ENCODE measurements at places on chromosomes 16 and 17.
A peak's percentile ranks its signal among the peaks of the same experiment; 100 is the strongest.

- no peak for DNase-seq
These were observed 2.9 kb downstream of the SHISA9 start for GRCh38 chr16:12904329-12904671.

GRCh38 chr17:8979715-8980114 is 14.2 kb upstream of the PIK3R5 start:
- DNase-seq = no peak

DNA sequence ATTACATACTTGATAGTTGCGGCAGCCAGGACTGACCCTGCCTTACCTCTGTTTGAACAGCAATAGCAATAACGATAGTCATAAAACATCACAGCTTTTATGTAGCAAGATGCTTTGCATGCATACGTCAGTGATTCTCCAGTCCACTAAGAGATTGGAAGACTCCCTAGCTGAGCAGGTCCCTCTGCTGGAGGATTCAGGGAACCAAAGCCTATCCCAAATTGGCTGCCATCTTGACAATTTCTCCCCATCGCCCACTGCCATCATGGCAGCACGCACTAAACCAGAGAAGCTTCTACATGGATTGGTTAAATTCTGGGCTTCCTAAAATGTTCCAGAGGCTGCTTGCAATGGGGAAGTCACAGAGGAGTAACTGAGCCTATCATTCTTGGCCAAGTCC is 360.6 kb upstream of the XYLT1 start:
- no peak for DNase-seq

DNA sequence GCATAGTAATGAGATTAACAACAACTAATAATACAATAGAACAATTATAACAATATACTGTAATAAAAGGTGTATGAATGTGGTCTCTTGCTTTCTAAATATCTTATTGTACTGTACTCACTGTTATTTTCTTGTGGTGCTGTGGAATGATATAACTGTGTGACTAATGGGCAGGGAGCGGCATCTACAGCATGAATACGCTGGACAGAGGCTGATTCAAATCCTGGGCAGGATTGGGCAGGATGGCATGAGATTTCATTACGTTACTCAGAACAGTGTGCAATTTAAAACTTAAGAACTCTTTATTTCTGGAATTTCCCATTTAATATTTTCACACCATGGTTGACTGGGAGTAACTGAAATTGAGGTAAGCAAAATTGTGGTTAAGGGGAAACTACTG is 1239.8 kb upstream of the GOT2 start:
- no peak for DNase-seq

DNA sequence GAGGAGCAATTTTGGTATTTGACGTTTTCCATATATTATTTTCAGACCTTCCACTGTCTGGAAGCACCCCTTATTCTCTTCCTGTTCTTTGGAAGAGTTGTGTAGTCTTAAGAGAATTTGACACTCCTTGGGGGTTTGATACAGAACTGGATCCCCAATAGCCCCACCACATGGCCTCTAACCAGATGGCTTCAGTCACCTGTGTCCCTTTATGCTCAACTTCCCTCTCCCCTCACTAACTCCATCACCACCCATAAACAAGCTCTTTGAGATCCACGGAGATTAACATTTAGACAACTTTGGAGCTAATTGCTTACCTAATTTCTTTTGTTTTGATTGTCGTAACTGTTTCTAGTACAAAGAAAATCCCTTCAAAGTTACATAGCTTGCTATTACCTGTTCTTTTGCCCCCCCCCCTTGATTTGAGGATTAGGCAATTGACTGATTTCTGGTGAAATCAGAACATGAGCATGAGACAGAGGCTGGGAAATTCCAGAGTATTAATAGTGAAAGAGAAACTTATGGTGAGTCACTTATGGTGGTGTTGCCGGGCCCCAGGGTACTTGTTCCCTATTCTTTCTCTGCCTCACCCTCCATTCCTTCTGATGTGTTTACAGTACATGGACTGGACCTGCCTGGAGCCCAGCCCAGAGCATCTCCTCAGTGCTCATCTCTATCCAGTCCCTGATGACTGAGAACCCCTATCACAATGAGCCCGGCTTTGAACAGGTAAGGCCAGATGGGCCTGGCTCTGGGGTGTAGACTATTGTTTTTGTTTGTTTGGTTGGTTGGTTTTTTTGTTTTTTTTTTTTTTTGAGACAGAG is 7.5 kb downstream of the UBE2Z start:
- DNase-seq = peak; percentile 22

DNA sequence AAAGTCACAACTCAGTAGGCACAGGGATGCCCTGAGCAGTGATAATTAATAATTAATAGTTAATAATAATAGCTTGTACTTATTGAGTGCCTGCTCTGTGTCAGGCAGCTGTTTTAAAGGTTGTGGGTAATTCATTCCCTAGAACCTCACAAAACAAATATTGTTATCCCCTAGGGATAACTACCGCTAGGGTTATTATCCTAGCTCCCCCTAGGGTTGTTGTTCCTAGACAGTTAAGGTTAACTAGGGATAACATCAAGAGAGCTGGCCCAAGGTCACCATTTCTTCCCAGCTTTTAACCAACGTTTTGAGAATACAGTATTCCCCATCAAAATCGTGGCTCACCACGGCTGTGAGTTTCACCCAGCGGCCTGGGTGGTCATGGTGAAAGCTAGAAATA is 180.1 kb downstream of the PRKCB start:
- no peak for DNase-seq

DNA sequence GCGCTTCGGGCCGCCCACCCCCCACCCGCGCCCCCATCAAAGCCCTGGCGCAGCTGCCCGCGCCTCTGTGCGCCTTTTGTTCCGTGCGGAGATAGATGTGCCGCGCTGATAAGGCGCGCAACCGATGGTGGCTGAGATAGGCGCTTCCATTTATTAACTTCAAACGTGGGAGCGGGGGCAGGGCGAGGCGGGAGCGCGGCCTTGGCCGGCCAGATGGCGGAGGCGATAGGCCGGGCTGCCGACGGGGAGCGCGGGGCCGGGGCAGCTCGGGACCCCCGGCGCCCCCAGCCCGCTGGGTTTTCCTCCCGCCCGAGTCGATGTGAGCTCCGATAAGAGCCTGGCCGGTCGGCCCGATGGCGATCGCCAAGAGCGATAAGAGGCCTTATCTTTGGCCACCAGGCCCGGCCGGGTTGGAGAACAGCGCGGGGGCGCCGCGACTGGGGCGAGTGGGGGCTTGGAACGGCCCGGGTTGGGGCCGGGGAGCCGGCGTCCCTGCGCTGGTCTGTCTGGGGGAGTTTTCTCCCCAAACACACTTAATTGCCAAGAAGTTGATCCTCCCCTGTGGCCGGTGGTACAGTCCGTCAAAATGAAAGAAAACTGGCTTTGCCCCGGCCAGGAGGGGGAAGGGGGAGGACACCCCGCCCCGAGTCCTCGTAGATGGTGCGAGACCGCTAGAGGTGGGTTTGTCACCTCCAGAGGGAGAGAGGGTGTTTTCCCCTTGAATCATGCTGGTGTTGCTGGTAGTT is 2.7 kb downstream of the ZFPM1 start:
- DNase-seq = peak; percentile 63

- peak; percentile 30 for DNase-seq
These were observed 22.6 kb downstream of the NDE1 start for GRCh38 chr16:15672514-15673167.

- no peak for DNase-seq
These were observed 54.6 kb downstream of the PLD6 start for GRCh38 chr17:17151541-17151940.

GRCh38 chr16:12289175-12290063 is 312.9 kb downstream of the SNX29 start:
- no peak for DNase-seq

DNA sequence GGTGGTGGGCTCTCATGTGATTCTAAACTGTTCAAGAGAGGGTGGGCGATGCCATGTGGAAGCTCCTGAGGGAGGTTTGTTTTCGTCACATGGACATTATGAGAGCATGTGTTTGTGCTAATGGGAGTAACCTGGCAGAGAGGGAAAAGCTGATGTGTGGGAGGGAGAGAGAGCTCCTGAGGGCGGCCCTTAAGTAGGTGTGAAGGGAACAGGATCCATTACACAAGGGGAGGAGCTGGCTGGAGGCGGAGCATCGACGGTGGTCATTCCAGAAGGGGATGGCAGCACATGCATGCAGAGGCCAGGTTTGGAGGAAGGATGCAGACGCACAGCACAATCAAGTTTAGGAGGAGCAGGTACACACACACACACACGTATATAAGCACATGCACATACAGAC is 197.5 kb downstream of the RPTOR start:
- no peak for DNase-seq

GRCh38 chr16:19748389-19749168 is 30.5 kb downstream of the IQCK start:
- no peak for DNase-seq

GRCh38 chr16:13110124-13110796 is 208.9 kb downstream of the SHISA9 start:
- no peak for DNase-seq

DNA sequence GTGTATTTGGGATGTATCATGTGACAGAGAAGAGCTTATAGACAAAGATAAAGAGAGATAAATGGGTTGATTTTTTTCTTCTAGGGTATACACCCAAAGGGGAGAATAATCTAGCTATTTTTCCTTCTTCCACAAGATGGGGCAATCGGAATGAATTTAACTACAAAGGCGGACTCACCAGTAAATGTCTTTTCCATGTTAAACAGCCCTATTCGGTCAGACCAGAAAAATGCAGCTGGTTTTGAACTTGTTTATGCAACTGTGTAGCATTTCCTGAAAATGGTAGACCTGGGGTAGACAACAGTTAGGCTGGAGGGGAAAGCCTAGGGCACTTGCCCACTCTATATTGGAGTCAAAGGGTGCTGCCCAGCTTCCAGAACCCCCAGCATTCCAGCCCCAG is 477.1 kb downstream of the TOX3 start:
- DNase-seq = no peak

DNA sequence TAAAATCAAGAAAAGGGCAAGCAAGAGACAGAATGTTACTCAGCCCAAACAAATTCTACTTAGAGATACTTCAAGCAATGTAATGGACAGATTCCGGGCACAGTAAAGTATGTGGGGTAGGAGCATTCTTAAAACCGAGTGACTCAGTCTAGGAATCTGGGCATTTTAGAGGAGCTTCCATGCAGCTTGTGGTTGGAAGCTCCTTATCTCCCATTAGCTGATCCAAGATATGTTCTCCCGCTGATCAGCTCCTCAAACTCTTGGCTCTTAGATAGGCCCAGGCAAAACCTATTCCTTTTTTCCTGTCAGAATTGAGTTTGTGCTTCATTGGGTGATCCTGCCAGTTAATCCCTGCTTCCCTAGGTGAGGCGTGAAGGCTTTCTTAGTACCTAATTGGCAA is 303.3 kb downstream of the CEP112 start:
- DNase-seq = no peak

- DNase-seq = no peak
These were observed 567 bp downstream of the SOX9 start for GRCh38 chr17:72121164-72122009.

- DNase-seq = no peak
These were observed 89.4 kb downstream of the YPEL2 start for GRCh38 chr17:59420901-59421300.

- DNase-seq = no peak
These were observed 27.1 kb upstream of the C16orf78 start for GRCh38 chr16:49346459-49346858.

GRCh38 chr17:77543801-77544200 is 403.0 kb downstream of the SEC14L1 start:
- DNase-seq = no peak

DNA sequence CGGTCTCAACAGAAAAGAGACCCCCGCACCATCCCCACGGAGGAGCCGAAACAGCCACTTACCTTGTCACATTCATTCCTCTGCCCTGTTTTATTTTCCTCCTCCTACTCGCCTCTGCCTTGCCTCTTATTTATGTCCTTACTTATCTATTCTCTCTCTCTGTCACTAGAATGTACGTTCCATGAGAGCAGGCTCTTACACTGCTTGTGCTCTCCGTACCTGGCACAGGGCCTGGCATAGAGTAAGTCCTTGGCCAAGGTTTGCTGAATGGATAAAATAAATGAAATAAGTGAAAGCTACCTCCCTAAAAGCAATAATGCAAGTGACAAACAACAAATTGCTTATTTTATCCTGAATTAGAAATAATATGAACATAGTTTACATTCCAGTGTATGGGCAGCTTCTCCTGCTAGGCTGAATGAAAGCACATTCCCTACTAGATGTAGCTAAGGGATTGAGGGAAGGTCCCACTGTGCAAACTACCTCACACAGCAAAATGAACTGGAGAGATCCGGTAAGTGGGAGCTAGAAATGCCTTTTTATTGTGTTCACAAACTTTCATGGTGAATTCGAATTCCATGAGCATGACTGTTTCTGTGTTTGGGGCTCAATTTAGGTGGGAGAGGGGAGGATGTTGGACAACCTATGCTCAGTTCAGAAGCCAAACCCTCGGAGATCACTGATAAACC is 173.1 kb downstream of the PARN start:
- no peak for DNase-seq

DNA sequence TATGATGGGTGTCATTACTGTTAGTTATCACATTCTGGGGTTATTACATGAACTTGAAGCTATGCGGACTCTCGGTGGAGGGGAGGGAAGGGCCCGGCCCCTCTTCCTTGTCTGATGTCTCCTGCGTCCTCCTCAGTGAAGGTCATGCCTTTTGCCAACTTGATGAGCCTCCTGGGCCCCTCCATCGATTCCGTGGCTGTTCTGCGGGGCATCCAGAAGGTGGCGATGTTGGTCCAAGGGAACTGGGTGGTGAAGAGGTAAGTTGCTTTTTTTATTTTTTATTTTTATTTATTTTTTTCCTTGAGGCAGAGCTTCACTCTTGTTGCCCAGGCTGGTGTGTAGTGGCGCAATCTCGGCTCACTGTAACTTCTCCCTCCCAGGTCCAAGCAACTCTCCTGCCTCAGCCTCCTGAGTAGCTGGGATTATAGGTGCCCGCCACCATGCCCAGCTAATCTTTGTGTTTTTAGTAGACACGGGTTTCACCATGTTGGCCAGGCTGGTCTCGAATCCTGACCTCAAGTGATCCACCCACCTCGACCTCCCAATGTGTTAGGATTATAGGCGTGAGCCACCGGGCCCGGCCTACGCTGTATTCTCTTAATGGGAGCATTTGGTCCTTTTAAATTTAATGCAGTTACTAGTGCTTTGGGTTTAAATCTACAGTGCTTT is 21.6 kb downstream of the POLR3E start:
- peak; percentile 51 for DNase-seq

DNA sequence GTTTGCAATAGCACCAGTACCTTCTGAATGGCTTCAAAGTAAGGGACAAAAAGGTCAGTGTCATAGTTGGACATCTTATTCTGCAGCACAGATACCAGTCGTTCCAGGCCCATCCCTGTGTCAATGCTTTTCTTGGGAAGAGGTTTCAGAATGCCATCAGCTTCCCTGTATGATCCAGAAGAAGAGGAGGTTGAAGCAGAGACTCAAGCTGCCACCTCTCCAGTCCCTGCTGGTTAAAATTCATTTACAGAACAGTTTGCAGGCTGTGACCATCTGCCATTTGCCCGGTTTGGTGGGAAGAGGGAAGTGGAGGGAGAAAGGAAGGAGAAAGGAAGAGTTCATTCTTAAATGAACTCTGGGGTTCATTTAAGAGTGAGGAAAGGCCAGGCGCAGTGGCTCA is 18.4 kb upstream of the EXOSC6 start:
- no peak for DNase-seq
